ENCODE measurements at places on chromosomes 1 and 21.

GRCh38 chr1:36339615-36340014 lies 16.2 kb upstream of the EVA1B start:
- no peak for DNase-seq

DNA sequence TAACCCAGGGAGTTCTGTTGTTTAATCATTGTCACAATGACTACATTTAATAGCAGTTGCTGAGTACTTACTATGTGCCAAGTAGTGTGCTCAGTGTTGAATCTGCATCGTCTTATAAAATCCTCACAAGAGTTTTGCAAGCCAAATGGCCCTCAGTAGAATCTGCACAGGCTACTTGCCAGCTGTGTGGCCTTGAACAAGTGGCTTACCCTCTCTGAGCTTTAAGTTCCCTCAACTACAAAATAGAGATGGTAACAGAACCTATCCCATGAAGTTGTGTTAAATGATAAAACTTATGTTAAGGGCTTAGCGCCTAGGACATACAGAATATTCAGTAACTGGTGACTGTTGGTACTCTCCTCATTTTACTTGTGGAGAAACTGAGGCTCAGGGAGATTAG lies 9.1 kb upstream of the SLC30A2 start:
- no peak for DNase-seq

DNA sequence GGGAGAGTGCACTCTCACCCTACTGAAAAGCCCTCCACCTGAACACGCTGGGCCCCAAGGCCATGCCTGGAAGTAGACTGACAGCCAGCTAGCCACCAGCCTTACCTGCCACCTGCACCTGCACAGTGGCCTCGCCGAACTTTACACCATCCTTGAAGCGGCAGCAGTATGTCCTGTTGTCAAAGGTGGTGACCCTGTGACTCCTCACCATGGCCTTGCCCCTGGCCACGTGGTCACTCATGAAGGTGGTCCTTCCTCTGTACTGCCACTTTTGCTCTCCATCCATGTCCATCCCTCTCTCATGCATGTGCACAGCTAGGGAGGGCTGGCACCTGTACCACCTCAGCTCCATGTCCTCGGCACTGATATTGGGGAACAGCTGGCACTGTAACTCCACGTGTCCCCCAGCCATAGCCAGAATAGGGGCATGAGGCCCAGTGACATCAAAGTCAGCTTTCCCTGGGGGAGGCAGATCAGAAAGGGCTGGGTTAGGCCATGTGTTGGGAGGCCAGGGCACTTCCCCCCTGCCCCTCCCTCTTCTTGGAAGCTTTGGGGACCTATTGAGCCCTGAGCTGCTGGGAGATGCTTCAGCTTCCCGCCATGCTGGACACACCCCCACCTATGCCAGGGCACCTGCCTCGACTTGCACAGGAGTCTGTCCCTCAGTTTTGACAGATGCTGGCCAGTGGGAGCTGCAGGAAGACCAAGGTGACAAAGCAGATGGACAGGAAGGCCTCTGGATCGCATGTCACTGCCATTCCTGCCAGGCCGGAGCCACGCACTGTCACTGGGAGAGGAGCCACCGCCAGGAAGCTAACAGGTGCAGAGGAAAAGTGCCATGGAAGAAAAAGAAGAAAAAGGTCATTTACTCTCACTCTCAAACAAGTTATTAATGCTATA lies 24.6 kb downstream of the RNF187 start:
- DNase-seq = no peak

DNA sequence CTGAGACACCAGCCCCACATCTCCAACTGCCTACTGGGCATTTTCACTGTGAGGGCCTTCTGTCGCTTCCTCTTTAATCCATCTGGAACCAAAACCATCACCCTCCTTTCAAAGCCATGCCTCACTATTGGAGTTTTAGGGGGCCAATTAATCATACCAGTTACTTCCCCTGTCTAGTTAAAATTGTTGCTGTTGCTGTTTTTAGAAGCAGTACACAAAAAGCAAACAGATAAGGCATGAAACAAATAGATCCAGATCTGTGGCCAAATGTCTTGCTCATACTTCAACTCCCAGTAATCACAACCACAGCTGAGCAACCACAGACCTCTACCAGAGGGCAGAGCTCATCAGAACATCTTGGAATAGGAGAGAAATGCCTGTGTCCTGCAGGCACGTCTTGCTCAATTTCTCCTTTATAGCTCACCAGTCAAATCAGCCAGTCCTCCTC lies 133.8 kb upstream of the C1orf105 start:
- DNase-seq = peak; percentile 69

DNA sequence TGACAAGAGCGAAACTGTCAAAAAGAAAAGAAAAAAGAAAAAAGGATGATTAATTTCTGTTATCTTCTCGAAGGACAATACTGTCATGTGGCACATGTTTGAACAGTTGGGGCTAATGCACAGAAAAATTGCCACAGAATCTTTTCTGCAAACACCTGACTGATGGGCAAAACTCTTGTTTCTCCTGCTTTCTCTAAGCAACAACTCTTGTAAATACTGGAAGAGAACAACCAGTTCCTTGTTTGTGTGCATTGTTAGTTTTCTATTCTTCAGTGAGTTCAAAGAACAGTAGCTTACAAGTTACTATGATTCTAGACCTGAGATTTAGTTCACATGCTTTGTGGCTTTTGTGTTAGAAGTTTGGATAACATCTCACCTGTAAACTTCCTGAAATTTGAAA lies 60.7 kb downstream of the CDC14A start:
- no peak for DNase-seq

DNA sequence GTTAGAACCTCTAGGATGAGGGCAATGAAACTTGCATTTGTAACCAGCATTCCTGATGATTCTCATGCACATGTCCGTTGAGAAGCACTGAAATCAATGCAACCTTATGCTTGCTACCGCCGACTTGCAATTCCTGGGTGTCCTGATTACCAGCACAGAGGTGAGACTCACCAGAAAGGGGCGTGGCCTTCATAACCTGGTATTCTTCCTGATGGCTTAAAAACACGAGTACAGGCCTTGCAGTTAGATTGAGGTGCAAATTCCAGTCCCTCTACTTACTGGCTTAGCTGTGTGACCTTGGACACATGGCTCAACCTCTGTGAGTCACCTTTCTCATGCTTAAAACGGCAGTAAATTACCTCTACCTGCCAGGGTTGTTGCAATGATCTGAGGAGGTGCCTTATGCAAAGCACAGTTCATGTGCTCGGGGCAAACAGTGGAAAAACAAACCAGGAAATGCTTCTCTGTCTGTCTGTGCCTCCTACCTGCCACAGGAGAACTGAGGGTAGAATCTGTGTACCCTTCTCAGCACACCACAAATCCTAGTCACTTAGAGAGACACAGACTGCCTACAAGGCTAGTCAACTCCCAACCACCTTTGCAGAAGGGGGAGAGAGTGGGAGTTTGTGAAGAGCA lies 39.1 kb upstream of the ECE1 start:
- peak; percentile 17 for DNase-seq

- peak; percentile 57 for DNase-seq
Observed at GRCh38 chr1:234670967-234671626, 61.1 kb upstream of the IRF2BP2 start.

- DNase-seq = peak; percentile 78
Observed at GRCh38 chr1:159936273-159936904, 9.0 kb downstream of the IGSF9 start.

DNA sequence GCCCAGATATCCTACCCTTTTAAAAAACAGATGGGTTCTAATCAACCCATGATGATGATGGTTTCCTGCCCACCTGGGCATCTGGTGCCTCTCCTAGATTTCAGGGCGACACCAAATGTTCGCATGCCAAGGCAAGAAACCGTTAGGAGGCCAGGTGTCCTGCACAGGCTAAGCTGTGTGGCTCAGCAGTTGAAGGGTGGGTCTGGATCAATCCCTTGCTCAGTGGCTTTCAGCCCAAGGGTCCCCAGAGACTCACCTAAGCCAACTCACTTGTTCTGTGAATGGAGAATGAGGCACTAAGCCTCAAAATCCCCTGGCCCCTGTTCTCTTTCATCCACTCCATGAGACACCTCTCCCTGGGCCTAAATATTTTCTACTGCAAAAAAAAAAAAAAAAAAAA lies 169.1 kb upstream of the EDN2 start:
- peak; percentile 22 for DNase-seq

DNA sequence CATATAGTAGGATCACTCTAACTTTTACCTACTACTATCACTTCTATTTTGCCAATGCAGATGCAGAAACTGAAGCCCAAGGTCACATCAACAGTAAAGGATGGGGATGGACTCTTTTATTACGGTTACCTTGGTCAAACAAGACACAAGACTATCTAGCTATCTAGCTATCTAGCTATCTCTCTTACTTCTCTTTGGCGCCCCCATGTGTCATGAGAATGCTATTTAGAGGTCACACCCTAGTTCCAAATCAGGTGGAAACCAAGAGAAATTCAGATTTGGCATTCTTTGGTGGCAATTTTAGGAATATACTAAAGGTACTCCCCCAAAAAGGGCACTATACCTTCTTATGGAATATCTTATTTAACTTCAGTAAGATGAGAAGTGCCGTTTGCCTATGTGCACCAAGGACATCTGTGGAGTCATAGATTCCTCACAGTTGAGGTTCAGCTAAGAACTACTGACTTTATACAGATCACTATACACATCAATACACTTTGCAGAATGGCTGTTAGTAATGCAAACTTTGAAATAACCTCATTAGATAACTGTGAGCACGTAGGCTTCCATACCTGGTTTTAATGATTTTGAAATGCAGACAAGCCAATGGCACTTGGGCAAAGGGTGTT lies 6.7 kb downstream of the ZNF648 start:
- peak; percentile 72 for DNase-seq

DNA sequence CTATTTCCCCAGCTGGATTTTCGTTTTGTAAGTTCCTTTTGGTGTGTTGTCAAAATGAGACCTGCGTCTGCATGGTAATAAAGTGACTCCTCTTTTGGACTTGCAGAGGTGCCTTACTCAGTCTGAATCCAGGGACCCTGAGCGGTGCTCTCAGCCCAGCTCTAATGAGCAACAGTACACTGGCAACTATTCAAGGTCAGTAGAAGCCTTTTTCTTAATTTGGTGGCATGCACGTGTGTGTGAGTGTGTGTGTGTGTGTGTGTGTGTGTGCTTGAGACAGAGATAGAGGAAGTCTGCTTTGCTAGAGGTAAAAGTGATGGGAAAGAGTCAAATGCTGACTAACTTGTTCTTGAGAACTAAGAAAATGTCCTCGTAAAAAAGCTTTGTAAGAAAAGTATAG lies 105.4 kb downstream of the CD247 start:
- no peak for DNase-seq

All from NCI-H69 (cell line).